ENCODE measurements at places on chromosomes 5 and 9.

GRCh38 chr9:20990867-20991266 is 40.6 kb downstream of the HACD4 start:
- DNase-seq, result no peak

- DNase-seq, result no peak
Measured at GRCh38 chr5:78717674-78718584, 69.4 kb upstream of the LHFPL2 start.

DNA sequence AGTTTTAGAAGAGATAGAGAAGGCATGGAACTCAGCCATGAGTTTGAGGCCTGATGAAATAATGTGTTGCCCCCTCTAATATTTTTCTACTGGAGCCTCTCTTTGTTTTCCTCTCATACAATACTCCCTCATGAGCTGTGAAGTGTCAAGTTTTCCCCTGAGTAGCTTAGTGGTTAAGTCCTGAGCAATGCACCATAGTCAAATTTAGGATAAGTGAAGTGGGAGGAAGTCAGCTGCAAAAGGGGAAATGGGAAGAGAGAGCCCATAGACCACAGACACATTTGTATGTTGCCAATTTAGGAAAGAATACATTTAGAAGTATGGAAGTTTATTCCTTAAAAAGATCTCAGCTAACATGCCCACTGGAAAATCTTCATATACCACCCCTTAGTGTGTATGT is 171.5 kb upstream of the NREP start:
- DNase-seq, result no peak

- DNase-seq, result no peak
Measured at GRCh38 chr9:2823227-2823626, 20.7 kb downstream of the PUM3 start.

GRCh38 chr9:20725675-20726074 is 41.6 kb downstream of the FOCAD start:
- DNase-seq, result no peak

- DNase-seq, result no peak
Measured at GRCh38 chr5:116695681-116696080, 121.1 kb upstream of the SEMA6A start.

GRCh38 chr9:74663439-74663838 is 166.3 kb downstream of the RORB start:
- DNase-seq, result no peak

DNA sequence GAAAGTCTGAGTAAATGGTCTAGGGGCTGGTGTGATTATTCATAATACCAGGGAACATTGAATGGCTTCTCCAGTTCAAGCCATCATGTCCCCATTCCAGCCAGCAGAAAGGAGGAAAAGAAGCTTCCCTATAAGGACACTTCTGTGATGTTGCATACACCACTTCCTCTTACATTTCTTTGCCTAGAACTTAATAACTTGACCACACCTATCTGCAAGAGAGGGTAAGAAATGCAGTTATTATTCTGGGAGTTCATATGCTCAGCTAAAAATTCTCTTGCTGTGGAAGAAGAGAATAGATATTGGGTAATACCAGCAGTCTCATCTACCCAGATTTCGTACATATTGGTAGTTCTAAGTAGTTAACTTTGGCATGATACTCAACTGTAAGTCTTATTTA is 166.1 kb downstream of the SLC28A3 start:
- DNase-seq, result no peak

GRCh38 chr9:70801181-70801829 is 320.1 kb downstream of the TRPM3 start:
- no peak for DNase-seq

- no peak for DNase-seq
Measured at GRCh38 chr9:27548055-27548741, 18.6 kb upstream of the MOB3B start.

DNA sequence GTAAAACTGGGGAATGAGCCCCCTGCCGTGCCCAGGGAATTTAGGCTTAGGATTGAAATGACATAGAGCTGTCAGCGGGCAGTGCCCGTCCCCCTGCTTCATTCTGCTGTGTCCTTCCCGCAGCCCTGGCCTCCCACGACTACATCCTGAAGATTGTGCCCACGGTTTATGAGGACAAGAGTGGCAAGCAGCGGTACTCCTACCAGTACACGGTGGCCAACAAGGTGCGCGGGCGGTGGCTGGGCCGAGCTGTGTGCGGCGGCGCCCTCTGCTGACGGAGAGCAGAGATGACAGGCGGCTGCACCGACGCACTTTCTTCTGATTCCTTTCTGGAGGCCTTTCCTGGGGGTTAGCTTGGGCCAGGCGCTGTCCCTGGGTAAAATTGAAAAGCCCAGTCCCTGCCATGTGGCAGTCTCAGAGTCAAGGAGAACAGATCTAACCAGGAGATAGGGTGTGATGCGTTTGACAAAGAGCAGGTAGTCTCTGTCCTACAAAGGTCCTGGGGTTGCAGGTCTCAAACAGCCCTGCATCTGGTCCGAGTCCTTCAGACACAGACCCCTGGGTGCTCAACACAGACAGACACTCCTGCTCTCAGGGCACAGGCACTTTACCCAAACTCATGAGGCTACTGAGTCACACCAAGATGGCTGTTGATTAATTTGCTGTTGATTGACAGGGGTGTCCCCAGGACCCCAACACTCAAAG is 26.8 kb upstream of the RPL26L1 start:
- DNase-seq, result no peak

- DNase-seq, result no peak
Measured at GRCh38 chr5:169416583-169417196, 115.8 kb upstream of the SLIT3 start.

GRCh38 chr9:27337236-27337635 is 40.3 kb upstream of the EQTN start:
- DNase-seq, result no peak

GRCh38 chr5:59296317-59297264 is 596.9 kb downstream of the PDE4D start:
- no peak for DNase-seq

- DNase-seq, result no peak
Measured at GRCh38 chr5:135921388-135921787, 25.7 kb upstream of the IL9 start.

GRCh38 chr5:58348996-58349728 is 110.7 kb downstream of the PLK2 start:
- no peak for DNase-seq

DNA sequence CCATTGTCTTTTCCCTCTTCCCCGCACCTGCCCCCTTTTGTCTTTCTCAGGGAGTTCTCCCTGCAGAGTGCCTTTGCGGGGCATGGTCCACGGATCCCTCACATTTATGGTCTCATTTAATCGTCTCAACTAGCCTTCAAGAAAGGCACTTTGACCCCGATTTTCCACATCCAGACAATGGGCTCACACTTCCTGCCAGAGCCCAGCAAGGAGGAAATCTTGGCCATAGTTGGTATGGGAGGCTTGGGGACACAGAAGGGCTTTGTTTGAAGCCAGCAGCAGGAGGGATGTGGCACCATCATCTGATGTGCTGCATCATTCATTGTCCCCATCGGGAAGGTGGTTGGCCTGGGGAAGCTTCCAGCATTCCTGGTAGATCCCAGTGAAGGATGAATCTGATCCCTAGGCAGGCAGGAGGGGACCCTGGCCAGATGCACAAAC is 24.9 kb downstream of the GSN start:
- DNase-seq, result no peak

DNA sequence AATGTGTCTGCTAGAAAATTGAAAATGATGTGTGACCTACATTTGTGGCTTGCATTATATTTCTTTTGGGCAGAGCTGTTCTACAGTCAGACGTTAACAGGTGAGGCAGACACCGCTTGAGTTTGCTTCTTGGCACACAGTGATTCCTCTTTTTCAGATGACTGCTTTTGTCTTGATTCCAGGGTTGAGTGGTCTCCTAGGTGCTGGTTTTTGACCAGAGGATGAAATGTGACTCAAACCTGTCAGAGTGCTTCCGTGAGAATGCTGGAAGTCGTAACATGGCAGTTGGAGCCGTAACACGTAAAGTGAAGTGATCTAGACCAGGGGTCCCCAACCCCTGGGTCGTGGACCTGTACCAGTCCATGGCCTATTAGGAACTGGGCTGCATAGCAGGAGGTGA is 28.3 kb upstream of the NDFIP1 start:
- DNase-seq, result no peak

DNA sequence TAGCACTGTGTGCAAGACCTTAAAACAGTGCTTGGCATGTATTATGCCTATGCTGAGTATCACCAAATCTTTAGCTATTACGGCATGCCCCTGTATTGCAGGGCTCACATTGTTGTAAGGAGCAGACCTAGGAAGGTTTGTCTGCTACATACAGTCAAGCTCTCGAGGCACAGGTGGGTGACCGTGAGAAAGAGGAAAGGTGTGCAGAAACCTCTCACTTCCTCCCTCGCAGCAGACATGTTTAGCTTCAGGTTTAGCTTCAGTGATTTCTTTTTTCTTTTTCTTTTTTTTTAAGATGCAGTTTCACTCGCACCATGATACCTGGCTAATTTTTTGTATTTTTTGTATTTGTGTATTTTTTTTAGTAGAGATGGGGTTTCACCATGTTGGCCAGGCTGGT is 275.8 kb upstream of the RIOK2 start:
- no peak for DNase-seq

DNA sequence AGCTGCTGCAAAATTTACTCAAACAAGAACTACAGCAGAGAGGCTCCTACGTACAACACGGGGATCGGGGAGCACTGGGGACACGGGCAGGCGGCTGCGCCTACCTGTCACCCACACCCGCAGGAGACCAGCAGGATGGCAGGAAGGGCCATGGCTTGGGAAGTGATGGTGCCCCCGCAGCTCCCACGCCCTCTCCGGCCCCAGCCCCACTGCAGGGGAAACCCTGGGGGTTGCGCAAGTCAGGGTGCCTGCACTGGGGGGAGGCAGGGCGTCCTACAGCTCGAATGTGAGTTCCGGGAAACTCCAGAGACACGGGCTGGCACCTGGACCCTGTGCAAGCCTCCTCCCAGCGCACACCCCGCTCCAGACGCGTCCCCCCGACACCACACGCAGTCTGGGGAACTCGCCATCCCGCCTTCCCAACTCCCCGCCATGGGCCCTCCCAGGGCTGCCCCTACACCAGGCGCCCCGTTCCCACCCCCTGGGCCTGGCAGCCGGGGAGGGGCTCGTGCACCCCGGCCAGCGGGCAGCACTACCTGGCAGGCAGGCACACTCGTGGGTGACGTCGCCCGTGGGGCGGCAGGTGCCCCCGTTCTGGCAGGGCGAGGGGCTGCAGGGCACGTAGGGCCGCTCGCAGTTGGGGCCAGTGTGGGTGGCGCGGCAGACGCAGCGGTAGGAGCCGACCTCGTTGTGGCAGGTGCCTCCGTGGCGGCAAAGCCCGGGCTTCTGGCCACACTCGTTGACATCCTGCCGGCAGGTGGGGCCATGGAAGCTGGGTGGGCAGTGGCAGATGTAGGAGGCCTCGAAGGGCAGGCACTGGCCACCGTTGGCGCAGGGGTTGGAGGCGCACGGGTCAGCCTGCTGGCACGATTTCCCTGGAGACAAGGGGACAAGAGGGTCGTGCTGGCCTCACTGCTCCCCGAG is 23.3 kb downstream of the NOTCH1 start:
- DNase-seq, result no peak

DNA sequence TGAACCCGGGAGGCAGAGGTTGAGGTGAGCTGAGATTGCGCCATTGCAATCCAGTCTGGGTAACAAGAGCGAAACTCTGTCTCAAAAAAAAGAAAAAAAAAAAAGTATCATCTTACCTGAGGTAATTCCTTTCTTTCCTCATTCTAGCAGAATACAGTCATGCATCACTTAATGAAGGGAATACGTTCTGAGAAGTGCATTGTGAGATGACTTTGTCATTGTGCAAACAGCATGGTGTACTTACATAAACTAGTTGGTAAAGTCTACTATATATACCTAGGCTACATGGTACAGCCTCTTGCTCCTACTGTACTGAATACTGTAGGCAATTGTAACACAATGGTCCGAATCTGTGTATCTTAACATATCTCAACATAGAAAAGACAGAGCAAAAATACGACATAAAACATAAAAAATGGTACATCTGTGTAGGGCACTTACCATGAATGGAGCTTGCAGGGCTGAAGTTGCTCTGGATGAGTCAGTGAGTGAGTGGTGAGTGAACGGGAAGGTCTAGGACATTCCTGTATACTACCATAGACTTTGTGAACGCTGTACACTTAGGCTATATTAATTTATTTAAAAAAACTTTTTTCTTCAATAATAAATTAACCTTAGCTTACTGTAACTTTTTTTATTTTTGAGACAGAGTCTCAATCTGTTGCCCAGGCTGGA is 100.4 kb downstream of the GLDC start:
- no peak for DNase-seq

DNA sequence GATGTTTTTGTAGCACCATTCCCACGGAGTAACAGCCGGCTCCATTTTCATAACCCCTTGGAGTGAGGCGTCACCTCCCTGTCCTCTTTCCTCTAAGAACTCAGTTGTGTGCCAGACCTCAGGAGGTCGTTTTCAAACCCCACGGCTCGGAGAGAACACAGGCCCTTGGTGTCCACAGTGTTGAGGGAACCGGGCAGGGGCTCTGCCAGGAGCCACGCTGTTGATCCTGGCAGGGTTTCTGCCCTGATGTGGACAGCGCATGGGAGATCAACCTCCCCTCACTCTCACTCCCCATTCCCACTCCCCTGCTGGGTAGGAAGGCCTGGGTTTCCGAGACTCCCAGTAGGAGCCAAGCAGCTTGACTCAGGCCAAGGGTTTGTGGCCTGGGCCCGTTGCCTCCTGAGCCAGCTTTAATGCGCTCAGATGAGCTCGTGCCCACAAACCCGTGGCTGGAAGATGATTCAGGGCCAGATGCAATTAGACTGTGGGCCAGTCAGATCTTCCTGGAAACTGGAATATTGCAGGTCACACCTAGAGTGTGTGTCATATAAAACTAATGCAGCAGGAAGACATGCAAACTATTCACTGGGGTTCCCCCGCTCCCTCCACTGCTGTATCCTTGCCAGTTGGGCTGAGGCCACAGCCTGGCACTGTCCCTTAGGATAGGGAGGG is 133.4 kb downstream of the SLC12A2 start:
- DNase-seq, result no peak

DNA sequence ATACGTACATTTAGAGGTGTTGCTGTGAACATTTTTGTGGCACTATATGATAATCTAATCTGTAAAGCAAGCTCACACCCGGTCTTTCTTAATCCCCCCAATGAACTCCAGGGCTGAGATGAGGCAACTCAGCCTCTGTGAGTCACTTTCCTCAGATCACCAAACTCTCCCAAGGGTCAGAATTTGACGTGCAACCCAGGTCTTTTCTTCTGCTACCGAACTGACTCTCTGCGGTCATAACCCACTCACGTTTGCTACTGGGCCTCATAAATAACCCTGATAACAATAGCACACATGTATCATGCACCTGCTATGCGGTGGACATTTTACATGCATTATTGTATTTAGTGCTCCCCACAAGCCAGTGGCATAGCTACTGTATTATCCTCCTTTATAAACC is 153.1 kb downstream of the DROSHA start:
- no peak for DNase-seq

- DNase-seq, result no peak
Measured at GRCh38 chr5:67831048-67831447, 384.5 kb upstream of the PIK3R1 start.

GRCh38 chr9:88915916-88916315 is 75.4 kb upstream of the S1PR3 start:
- no peak for DNase-seq

All from vagina (tissue), 2 donors.